ENCODE measurements at places on chromosomes 7 and 10.
A peak's percentile ranks its signal among the peaks of the same experiment; 100 is the strongest.

DNA sequence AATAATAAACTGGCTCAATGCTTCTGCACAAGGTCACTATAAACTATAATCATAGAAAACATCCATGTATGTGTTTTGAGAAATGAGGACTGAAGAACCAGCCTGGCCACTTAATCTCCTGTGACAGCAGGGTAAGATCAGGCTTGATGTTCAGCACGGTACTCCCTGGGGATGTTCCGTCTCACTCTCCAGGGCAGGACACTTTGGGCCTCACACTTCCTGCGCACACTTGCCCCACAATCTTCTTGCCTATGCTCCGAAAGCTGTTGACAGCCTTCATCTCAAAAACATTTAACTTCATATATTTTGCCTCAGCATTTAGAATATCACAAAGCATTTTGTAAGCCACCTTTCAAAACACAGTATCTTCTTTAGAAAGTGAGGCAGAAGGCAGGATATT is 92.7 kb downstream of the PARD3 start:
- no peak for DNase-seq

GRCh38 chr10:89469517-89469916 is 55.1 kb downstream of the IFIT5 start:
- no peak for DNase-seq

DNA sequence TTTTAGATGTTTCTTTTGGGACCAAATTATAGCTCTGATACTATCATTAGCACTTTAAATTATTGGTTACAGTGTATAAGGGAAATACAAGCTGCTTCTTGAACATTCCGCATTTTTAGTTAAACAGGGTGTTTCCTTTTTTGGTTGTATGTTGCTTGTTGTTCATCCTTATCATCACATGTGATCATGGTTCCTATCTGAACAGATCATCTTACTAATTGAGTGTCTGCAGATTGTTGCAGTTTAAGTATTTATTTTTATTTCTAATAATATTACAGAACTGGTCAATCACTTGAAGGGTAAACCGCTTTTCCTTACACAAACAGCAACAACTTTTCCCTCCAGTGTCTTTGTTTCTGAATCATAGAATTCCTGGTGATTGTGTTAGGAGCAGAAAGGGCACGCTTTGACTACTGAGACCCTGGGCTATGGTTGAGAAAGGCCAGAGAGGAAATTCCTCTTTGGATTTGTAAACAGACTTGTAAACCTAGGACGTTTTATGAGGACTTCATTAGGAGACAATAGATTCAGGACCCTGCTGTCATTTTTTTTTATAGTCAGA is 37.2 kb downstream of the CHN2 start:
- no peak for DNase-seq

- peak; percentile 87 for DNase-seq
These were observed at the start of gene ADAM12 for GRCh38 chr10:126387931-126388911. ADAM12 (minus strand) TSS chr10:126388477; CDS start chr10:126388145, 332 bp downstream.

GRCh38 chr10:5490698-5491464 is 8.5 kb downstream of the CALML5 start:
- no peak for DNase-seq

- no peak for DNase-seq
These were observed 50.8 kb downstream of the PHYHIPL start for GRCh38 chr10:59227136-59227673.

DNA sequence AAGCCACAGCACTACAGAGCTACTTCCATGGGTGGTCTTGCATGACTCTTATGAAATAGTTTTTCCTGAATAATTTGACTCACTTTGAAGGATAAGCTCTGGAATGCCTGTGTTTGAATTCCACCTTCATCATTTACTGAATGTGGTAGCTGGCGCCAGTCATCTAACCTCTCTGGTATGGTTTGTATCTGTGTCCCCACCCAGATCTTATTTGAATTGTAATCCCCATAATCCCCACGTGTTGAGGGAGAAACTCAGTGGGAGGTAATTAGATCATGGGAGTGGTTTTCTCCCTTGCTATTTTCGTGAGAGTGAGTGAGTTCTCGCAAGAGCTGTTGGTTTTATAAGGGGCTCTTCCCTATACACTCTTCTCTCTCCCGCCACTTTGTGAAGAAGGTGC is 11.2 kb upstream of the SLC13A1 start:
- DNase-seq: no peak

DNA sequence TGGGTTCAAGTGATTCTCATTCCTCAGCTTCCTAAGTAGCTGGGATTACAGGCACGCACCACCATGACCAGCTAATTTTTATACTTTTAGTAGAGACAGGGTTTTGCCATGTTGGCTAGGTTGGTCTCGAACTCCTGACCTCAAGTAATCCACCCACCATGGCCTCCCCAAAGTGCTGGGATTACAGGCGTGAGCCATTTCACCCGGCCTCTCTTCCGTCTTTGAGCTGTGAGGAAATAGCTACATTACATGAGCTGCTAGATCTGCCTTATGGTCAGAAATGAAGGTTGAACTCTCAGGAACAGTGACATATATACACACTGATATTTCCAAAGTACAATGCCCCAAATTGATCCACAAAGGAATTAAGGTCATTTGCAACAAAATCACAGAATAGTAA is 2.4 kb downstream of the BLVRA start:
- DNase-seq: no peak

GRCh38 chr7:112946350-112946749 is 140.3 kb downstream of the GPR85 start:
- DNase-seq: no peak

- DNase-seq: no peak
These were observed 28.8 kb downstream of the LHFPL3 start for GRCh38 chr7:104357166-104357565.

DNA sequence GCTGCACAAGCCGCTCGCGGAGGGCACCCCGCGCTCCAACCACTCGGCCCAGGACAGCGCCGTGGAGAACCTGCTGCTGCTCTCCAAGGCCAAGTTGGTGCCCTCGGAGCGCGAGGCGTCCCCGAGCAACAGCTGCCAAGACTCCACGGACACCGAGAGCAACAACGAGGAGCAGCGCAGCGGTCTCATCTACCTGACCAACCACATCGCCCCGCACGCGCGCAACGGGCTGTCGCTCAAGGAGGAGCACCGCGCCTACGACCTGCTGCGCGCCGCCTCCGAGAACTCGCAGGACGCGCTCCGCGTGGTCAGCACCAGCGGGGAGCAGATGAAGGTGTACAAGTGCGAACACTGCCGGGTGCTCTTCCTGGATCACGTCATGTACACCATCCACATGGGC is 50.0 kb downstream of the FIGNL1 start:
- DNase-seq: no peak

DNA sequence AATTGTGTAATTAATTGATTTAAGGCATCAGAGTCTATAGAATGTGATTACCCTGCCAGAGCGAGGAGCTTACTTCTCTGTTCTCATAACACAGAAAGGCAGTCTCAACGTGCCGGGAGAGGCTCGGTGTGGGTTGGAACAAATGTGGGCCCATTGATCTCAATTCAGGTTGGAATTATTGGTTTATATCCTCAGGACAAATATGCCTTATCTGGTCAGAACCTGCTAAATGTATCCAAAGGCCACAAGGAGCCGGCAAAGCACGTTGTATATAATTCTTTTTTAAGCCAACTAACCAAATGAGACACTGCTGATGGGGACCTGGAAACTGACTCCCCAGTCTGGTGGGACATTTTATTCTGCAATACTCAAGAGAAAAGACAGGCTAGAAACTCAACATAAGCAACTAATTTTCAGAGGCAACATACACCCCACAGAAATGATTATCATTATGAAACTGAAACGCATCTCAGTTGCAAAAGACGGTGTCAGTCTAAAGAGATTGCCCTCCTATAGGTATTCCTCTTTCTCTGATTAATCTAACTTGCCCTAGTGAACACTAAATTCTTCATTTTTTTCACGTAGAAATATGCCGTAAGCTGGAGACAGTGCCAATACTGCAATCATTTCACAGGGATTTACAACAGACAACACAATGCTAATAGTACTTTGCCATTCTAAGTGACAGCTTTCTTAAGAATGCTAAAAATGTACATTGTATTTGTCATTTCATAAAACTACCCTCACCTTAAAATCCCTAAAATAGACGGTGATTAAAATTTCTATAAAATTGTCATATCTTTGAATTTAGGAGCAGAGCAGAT is 9.4 kb downstream of the EBF3 start:
- no peak for DNase-seq

DNA sequence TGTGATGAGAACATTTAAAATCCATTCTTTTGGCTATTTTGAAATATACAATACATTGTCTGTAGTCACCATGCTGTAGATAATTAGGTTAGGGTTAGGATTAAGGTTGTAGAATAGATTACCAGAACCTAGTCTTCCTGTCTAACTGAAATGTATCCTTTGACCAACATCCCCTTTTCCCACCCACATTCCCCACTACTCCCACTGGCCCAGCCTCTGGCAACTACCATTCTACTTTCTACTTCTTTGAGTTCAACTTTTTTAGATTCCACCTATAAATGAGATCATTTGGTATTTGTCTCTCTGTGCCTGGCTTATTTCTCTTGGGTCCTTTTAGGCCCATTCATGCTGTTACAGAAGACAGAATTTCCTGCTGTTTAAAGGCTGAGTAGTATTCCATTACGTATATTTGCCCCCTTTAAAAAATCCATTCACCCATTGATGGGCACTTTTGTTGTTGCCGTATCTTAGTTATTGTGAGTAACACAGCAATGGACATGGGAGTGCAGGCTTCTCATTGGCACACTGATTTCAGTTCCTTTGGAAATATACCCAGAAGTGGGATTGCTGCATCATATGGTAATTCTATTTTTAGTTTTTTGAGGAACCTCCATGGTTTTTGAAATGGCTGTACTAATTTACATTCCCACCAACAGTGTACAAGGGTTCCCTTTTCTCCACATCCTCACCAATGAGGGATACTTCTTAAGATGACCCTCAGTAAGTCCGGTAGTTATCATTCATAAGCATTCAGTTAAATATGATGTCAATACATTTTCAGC is 104.0 kb downstream of the RALA start:
- no peak for DNase-seq

GRCh38 chr10:18501629-18502028 is 149.8 kb downstream of the NSUN6 start:
- no peak for DNase-seq

DNA sequence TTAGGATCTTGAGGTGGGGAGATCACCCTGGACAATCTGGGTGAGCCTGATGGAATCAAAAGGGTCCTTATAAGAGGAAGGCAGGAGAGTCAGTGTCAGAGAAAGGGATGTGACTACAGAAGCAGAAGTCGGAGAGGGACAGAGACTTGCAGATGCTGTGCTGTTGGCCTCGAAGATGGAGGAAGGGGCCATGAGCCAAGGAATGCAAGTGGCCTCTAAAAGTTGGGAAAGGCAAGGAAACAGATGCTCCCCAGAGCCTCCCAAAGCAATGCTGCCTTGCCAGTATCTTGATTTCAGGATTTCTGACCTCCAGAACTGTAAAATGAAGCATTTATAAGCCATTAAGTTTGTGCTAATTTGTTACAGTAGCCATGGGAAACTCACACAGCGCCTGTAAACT is 165.2 kb downstream of the FANK1 start:
- no peak for DNase-seq

DNA sequence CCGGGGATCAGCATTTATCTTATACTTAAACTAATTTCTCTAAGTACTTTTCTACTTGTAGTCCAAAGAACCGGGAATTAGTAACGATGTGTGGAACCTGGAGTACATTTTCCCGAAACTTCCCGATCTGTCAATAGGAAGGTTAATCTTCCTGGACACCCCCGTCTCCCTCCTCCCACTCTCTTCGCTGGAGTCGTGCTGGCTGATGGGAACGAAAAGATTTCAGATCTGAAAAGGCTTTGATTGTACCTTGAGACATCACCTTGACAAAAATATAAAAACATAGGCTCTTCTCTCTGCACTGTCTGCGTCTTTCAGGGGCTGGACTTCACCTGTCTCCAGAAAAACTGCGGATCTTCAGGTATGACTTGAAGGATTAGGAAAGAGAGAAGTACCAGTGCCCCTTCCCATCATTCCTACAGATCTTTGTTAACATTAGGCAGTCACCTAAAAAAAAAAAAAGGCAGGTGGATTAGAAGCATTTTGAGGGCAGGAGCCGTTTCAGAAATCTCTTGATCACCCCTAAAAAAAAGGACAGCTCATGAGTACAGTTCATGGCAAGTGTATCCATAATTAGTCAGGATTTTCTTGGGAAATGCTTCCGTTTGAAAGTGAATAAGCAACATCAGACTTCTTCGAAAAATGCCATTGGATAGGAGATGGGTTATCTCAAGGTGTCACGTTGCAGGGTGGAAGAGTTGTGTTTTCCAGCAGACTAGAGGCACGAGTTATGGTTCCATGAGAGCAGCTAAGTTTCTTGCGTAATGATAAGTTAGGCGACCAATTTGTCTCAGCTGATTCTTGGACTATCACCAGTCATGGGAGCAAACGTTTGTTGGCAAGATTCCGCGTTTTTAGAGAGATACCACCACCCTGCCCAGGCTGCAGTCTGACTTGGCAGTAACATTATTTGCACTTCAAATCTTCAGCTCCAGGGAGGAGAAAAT is 7.8 kb upstream of the BAMBI start:
- no peak for DNase-seq

DNA sequence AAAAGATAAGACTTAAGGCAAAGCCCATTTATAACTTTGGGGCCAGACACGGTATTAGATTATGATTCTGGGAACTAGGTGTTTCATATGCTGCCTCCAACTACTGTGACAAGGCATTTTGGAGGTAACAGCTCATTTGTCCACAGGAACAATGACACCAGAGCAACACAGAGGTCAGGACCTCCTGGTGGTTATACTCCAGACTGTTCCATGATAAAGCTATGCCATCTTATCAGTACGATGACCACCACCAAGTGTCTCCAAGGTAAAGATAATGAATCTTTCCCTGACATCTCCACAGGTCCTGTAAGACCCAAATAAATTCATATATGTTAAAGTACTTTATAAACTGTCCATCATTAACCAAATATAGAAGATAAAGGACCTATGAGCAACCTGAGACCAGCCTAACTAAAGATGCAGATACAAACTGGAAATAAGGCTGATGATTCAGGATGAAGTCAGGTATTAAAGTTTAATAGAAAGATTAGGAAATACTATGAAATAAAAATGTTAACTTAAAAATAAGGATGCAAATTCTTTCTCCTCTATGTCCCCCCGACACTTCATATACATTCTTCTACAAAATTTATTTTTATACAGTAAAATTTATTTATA is 26.2 kb downstream of the CUL2 start:
- DNase-seq: no peak

DNA sequence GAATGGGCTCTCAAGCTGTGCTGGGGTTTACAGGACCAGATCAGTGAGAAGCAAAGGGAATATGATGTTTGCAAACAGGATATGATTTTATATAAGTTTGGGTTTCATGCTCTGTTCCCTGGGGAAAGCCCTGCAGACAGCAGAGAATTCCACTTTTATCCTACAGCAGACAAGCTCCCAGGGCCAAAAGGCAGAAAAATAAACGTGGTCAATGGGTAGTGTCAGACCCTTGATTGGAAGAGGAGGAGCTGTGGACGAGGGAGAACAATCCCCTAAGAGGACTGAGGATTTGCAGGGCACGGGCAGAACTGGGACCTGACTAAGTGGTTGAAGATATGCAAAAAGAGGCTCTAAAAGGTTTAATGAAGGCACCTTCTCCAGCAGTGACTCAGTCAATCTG is 275.3 kb downstream of the HDAC9 start:
- no peak for DNase-seq

- DNase-seq: no peak
These were observed 79.0 kb downstream of the PRR15 start for GRCh38 chr7:29642494-29643155.

GRCh38 chr7:123769371-123769770 is 20.6 kb upstream of the WASL start:
- peak; percentile 70 for DNase-seq

Data from aorta (tissue), 5 donors.